Caudate nucleus (tissue), 63 donors: ENCODE measurements at places on chromosomes 3 and 15.

- DNase-seq, result peak; percentile 54
These were observed 452 bp upstream of the SV2B start for GRCh38 chr15:91099616-91099994.

DNA sequence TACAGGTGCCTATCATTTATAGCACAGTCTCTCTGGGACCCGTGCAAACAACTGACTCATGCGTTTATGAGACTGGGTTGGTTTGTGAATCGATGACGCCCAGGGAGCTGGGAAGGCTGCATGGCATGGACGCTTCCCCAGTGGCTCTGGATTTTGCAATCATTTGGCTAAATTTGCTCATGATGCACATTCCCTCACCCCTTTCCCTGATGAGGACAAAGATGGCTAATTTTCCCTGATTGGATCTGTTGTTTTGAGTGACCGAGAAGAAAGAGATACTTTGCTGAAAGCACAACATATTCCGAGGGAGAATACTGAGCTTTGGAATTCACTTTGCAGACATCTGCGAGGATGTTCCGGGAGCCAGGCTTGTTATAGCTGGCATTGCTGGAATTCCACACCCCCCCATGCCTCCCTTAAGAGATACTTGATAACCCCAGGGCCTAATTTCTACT lies 51.1 kb downstream of the CGNL1 start:
- no peak for DNase-seq

DNA sequence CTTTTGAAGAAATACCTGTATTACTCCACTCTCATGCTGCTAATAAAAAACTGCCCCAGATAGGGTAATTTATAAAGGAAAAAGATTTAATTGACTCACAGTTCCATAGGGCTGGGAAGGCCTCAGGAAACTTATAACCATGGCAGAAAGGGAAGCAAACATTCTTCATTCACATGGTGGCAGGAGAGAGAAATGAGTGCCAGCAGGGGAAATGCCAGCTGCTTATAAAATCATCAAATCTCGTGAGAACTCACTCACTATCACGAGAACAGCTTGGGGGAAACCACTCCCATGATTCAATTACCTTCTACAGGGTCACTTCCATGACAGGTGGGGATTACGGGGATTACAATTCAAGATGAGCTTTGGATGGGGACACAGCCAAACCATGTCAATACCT lies 18.7 kb downstream of the MFSD1 start:
- no peak for DNase-seq

DNA sequence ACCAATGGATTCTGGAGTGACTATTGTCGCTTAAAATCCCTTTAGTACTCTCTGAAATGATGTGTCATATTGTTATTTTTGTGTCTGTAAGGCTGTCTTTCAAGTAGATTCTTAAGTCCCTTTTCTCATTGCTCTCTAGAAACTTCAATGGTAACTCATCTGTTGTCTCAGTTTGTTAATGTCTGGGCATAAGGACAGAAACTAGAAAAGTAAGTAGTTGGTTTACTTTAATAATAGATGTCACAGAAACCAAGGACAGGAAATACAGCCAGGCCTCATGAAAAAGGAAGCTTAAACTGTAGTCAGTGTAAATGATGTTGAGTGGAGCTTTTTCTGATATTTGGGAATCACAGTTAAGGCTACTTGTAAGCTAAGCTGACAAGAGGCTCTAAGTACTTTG lies 730.2 kb upstream of the DPPA4 start:
- no peak for DNase-seq

- no peak for DNase-seq
These were observed 195.6 kb downstream of the XXYLT1 start for GRCh38 chr3:195075199-195075940.

- no peak for DNase-seq
These were observed 27.7 kb upstream of the VPS33B start for GRCh38 chr15:91050128-91050455.
